Upper lobe of right lung (tissue), 1 donor: ENCODE measurements at places on chromosomes 12 and 14. TPM values are rescaled to one million over a fixed set of nuclear protein-coding genes. Genes with fewer than 3 reads are reported as not detected.

GRCh38 chr12:48924617-48925303, 532 bp downstream of the FKBP11 start:
- DNase-seq: peak; percentile 81

The SDR9C7 gene
- not detected for total RNA-seq

- no peak for DNase-seq
Observed at GRCh38 chr12:83074358-83074894, 387.7 kb downstream of the TMTC2 start.

GRCh38 chr12:108807476-108807875, 49.9 kb downstream of the SSH1 start:
- DNase-seq: no peak

The TRHDE gene
- 7.3 TPM for total RNA-seq

- DNase-seq: no peak
Observed at GRCh38 chr12:24360907-24361306, 411.4 kb upstream of the SOX5 start.

DNA sequence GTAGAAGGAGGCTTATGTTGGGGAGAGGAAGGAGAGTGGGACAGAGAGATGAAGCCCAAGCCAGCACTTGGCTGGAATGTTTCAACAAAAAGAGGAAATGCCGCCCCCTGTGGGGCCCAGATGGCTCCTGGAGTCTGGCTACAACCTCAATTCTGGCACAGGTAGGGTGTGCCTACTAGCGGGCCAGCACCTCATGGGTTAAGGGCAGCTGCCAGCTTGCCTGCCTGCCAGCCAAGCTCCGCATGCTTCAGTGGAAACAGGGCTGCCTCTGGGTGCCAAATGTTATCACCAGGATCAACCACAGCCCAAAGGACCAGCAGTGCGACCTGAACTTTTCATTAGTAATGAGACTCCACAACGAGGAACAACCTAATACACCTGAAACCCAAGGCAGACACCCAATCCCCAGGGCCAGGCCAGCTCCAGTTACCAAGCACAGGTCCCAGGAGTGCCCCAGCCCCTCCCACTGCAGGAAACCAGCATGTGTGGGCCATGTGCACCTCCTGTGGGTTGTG, 11.3 kb downstream of the RAB15 start:
- DNase-seq: peak; percentile 44

GRCh38 chr12:19316425-19316824, 122.9 kb upstream of the AEBP2 start:
- no peak for DNase-seq

DNA sequence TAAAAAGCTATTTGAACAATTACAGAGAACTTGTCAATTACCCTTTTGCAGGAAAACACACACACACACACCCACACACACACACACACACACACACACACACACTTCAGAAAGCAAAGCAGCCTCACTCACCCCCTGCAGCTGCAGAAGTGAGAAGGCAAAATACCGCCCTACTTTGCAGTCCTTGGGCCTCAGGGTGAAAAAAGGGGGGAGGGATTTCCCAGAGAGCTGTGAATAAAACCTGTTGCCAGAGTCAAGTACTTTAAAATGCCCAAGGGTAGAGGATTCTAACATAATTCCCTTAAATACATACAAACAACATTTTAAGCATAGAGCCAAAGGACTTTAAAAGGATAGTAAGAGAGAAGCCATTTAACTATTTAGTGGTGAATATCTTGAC, 285.9 kb downstream of the MDGA2 start:
- DNase-seq: no peak

GRCh38 chr14:93778453-93778852, 9.8 kb downstream of the PRIMA1 start:
- no peak for DNase-seq

DNA sequence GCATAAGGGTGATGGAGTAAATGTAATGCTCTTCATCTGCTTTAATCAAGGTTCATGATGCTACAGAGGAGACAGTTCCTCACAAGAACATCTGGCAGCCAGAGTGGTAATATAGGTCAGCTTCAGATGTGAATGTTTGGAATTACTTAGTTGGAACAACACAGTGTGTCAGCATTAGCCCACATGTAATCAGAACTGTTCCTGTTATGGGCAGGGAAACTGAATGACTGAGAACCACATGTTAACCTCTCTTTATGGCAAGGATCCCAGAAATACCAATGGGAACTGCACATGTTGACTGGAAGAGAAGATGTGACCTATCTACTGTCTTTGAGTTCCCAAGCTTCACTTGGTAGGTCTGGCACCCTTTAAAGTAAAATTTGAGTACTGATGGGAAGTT, 390.1 kb upstream of the PDE3A start:
- DNase-seq: no peak

The CDK4 gene
- total RNA-seq: 77.6 TPM

The ZFHX2 gene
- 2.3 TPM for total RNA-seq

- no peak for DNase-seq
Observed at GRCh38 chr12:105622220-105622619, 291.7 kb downstream of the C12orf75 start.

The CLECL1 gene
- 3.4 TPM for total RNA-seq

The C12orf60 gene
- total RNA-seq: 0.17 TPM

The KRT74 gene
- total RNA-seq: not detected

The MANSC4 gene
- total RNA-seq: not detected

DNA sequence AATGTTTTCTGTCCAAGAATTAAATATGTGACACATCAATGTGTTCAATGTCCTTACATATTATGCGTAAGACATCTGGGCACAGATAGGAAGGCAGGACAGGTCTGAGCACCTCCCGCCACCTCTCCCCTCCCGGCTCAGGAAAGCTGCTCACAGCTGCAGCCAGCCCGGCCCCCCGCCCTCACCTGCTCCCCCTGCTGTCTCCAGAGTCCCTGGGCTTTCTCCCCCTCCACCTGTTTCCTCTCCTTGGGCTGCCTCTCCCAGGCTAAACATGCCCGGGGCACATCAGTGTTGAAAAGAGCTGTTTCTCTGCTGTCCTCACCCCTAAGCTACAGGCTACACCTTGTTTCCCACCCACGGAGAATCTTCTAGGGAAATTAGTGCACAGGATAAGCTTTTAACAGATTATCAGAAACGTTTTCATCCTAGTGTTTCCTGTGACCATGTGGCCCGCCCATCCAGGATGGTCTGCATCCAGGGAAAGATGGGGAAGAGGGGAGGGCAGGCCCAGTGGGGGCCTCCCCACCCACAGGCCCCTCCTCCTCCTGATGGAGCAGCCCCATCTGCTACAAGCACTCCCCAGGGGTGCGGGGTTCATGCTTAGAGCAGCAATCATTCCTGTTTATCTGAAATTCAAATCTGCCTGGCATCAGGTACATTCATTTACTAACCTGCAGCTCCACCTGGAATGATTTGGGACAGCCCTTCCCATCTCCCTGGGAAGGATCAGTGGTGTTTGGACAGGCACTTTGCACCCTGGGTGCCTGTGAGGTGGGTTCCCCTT, 273.8 kb upstream of the SFSWAP start:
- DNase-seq: no peak

- DNase-seq: no peak
Observed at GRCh38 chr14:78367355-78367754, 197.2 kb downstream of the NRXN3 start.

DNA sequence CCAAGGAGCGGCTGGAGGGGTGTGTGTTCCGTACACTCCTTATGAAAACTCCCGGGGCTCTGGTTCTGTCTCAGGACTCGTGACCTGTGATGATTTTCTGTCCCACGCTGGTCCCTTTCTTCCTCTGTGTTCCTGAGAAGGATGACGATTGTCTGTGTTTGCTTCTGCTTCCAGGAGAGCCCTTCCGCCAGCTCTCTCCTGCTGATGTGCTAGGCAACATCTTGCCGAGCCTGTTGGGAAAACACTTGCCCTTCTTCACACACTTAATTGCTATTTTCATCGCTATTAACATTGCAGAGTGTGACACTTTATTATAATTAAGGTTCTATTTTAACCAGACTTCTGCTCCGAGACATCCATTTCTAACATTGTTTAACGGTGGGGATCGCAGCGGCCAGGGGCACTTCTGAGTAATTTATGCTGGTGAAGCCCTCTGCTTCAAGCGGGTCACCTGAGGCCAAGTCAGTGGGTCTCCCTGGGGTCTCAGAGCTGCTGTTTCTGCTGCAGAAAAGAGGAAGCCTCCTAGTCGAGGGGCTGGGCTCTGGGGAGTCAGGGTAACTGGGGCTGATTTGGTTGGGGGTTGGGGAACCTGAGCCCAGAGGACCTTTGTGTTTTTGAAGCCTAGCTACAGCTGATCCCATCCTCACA, 88.6 kb downstream of the PRMT8 start:
- DNase-seq: no peak

DNA sequence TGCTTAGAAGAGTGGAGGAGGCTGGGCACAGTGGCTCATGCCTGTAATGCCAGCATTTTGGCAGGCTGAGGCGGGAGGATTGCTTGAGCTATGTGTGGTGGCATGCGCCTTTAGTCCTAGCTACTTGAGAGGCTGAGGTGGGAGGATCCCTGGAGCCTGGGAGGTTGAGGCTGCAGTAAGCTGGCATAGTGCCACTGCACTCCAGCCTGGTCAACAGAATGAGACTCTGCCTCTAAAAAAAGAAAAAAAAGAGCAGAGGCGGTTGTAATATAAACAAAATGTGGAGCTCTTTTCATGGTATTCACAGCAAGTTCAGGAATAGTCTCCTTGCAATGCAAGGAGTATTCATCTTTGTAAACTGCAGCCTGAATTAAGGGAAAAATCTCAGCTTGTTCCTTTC, 27.2 kb downstream of the ARID2 start:
- DNase-seq: no peak

DNA sequence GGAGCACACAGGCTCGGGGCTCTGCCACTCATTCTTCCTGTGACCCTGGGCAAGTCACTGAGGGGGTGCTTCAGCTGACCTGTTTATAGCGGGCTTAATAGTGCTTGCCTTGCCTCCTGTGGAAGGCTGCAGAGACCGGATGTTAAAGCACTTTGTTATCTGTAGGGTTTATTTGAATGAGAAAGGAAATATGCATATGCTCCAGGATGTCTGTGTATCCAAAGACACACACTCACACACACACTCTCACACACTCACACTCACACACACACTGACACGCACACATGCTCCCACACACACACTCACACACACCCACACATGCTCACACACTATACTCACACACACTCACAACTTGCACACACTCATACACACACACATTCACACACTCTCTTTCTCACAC, 56.1 kb upstream of the DDX11 start:
- peak; percentile 15 for DNase-seq

DNA sequence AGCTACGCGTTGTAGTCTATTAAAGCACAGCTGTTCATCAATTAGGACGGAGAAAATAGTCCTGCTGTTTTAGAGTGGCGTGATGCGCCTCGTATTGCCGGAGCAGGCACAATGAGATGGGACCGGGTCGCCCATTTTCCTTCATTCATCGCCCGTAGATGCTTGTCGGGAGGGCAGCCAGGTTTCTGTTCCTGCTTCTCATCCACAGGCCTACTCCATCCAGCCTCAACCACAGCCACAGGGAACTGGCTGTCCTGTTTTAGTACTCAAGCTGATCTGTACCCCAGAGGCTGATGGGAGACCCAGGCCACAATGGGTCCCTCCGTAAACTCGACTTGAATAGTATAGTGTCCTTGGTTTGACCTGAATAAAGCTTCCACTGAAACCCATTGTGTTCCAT, 264.0 kb downstream of the VRK1 start:
- no peak for DNase-seq

- DNase-seq: no peak
Observed at GRCh38 chr14:102951799-102952198, 29.3 kb downstream of the AMN start.

GRCh38 chr14:28983279-28983678, 216.7 kb downstream of the FOXG1 start:
- DNase-seq: no peak

The EFS gene
- 10.4 TPM for total RNA-seq

The PAH gene
- not detected for total RNA-seq

The PYGL gene
- total RNA-seq: 46.3 TPM

- DNase-seq: no peak
Observed at GRCh38 chr12:28355161-28355560, 164.9 kb downstream of the CCDC91 start.

- no peak for DNase-seq
Observed at GRCh38 chr12:88188180-88188579, 46.1 kb downstream of the TMTC3 start.

The TTC6 gene
- 7.9 TPM for total RNA-seq

DNA sequence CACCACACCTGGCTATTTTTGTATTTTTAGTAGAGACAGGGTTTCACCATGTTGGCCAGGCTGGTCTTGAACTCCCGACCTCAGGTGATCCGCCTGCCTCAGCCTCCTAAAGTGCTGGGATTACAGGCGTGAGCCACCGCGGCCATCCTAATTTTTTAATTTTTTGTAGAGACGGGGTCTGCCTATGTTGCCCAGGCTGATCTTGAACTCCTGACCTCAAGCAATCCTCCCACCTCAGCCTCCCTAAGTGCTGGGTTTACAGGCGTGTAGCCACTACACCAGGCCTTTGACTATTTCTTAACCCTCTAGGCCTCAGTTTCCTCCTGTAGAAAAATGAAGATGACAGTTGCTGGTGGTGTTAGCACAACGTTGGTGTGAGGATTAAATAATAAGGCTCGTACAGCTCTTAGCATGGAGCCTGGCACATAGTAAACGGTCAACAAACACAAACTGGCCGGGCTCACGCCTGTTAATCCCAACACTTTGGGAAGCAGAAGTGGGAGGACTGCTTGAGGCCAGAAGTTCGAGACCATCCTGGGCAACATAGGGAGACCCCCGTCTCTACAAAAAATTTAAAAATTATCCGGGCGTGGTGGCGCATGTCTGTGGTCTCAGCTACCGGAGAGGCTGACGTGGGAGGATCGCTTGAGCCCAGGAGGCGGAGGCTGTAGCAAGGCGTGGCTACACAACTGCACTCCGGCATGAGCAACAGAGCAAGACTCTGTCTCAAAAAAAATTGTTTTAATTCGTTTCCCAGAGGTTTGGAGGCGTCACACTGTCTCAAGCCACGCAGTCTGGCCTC, 979 bp downstream of the DDX54 start:
- DNase-seq: no peak

GRCh38 chr14:72925171-72925759, 999 bp upstream of the DCAF4 start:
- no peak for DNase-seq

The LMNTD1 gene
- not detected for total RNA-seq

DNA sequence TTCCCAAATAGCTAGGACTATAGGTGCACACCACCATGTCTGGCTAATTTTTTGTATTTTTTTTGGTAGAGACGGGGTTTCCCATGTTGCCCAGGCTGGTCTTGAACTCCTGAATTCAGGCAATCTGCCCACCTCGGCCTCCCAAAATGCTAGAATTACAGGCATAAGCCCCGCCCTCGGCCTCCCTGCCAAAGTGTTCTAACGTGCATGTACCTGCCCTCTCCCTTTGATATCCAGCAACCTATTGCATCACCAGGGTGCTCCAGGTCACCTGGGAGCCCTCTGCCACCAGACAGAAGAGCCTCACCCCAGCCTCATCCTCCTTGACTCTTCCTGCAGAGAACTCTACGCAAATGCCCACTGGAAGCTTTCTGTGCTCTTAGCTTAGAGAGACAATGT, 2.2 kb upstream of the EML1 start:
- DNase-seq: peak; percentile 73

GRCh38 chr12:1531153-1531653, 63.2 kb downstream of the FBXL14 start:
- DNase-seq: peak; percentile 66

The KRT86 gene
- total RNA-seq: 1.1 TPM

The SERPINA6 gene
- not detected for total RNA-seq

- no peak for DNase-seq
Observed at GRCh38 chr12:3698218-3698974, 54.5 kb downstream of the CRACR2A start.

The CAPZA3 gene
- total RNA-seq: not detected

GRCh38 chr14:47678993-47679392, 3.6 kb upstream of the MDGA2 start:
- DNase-seq: no peak
